ENCODE measurements at places on chromosomes 5 and 9.

- DNase-seq, result no peak
These were observed 11.4 kb upstream of the SLC45A2 start for GRCh38 chr5:33995865-33996264.

- DNase-seq, result no peak
These were observed 552.2 kb upstream of the RIOK2 start for GRCh38 chr5:97735209-97735608.

GRCh38 chr5:1732238-1732941, 67.2 kb downstream of the MRPL36 start:
- no peak for DNase-seq

GRCh38 chr5:56152437-56152836, 80.7 kb downstream of the ANKRD55 start:
- no peak for DNase-seq

DNA sequence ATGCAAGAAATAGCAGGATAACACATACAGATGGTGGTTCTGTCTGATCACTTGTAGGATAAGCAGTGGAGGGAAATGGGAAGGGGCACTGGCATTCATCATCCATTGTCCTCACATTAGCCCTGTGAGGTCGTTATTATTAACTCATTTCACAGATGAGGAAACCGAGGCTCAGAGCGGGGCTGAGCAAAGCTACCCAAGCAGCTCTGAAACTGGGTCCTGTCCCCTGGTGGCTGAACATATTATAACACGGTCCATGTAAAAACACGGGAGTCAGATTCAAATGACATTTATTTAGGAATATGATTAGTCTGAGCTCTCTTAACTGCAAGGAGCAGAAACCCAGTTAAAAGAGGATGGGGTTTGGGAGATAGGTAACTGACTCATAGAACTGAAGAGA, 43.1 kb downstream of the HRH2 start:
- no peak for DNase-seq

DNA sequence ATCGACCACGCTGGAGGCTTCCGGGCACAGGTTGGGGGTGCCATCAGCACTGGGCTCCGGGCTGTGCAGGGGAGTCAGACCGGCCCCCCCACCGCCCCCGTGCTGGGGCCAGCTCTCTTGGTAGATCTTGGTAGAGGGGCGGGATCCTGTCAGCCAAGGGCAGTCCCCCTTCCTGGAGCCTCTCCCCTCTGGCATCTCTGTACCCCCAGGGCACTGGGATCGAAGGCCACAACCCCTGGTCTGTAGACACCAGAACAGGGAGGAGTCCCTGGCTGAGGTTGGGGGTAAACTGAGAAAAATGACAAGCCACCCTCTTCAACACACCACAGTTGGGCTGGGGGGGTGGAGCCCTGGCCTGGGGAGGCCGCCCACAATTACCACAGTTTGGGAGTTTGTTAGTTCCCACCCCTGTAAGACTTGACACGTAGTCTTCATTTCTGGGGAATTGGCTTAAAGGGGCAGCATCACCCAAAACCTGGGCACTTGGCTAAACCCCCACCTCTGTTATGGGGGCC, 882 bp downstream of the CERCAM start:
- no peak for DNase-seq

DNA sequence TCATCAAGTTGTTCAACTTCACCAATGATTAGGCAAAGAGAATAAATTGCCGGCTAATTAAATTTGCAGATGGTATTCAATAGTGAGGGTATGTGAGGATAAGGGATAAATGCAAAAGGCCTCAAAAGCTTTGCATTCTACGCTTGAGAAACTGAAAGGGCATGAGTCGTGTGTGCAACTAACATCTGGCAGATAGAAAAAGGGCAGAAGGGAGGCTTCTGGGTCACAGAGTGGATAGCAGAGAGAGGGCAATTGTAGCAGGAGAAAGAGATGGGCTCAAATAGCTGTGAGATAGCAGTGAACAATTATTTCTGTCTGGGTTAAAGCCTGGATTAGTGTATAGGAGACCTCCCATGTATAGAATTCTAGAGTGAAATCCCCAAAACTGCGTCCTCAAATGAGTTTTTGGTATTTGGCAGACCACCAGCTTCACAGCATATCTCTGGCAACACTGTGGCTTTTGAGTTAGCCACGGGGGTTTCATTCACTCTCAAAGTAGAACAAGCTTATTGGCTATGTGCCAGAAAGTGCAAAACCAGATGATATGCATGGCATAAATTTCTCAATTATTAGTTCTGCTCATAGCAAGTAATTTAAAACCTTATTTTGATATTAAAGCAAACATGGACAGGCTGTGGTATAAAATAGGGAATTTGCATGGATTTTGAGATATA, 586.3 kb downstream of the BRINP1 start:
- DNase-seq, result no peak

- no peak for DNase-seq
These were observed 13.1 kb upstream of the IGFBPL1 start for GRCh38 chr9:38437193-38437823.

- no peak for DNase-seq
These were observed 10.9 kb downstream of the ABL1 start for GRCh38 chr9:130845901-130846481.

DNA sequence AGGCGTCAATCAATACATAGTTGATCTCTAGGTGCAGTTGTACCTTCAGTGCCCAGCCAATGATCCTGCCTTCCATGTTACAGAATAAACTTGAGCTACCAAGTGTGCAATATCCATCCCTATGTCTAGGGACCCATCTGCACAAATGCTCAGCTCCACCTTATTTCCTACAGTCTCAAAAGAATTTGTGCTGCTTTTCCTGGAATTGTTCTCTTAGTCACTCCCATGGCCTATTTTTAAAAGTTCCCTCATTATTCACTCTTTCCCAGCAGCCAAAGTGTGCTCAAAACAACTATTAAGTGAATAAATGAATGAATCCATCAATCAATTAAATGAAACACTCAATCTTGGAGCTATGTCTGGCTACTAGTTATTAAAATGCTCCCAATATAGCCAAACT, 14.7 kb downstream of the LIX1 start:
- DNase-seq, result no peak

- DNase-seq, result no peak
These were observed 169.1 kb downstream of the NIPBL start for GRCh38 chr5:37045703-37046102.

DNA sequence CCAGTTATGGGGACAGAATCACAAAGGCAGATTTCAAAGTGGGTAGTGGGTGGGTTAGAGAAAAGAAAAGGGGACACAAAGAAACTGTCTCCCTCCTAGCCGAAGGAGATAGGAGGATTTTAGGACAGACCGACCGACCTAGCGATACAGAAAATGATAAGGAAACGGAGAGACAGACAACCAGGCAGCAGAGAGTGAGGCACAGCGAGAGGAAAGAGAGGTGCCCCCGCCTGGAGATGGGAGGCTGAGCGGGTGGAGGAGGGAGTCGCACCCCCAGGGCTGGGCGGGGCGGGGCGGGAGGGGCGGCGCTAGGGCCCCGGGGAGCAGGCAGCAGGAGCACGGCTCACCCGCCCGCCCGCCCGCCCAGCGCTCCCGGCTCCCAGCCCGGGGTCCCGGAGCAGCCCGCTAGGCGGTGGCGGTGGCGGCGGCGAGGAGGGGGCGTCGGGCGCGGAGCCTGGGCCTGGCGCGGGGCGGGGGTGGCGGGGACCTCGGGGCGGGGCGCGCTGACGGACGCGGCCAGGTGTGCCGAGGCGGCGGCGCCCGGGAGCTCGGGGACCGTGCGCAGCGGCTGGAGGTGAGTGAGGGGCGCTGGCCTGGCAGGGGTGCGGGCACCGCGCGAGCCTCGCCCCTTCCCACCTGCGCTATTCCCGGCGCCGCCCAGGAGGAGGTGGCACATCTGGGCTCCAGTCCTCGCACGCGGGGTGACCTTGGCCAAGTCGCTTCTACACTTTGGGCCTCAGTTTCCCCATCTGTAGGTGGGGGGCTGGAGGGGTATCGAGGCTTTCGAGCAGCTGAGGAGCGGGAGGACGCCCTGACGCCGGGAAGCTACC, 15.9 kb upstream of the SYNPO start:
- no peak for DNase-seq

Data from GF-D8 (cell line).